ENCODE measurements at places on chromosomes 1 and 21.

GRCh38 chr1:154925335-154926170 is 11.0 kb downstream of the PMVK start:
- DNase-seq, result no peak

GRCh38 chr1:119160866-119161265 is 20.4 kb upstream of the WARS2 start:
- peak; percentile 86 for DNase-seq

GRCh38 chr1:43868741-43869067 is 64.9 kb upstream of the ARTN start:
- peak; percentile 90 for DNase-seq

GRCh38 chr1:59670662-59671061 is 144.1 kb upstream of the HOOK1 start:
- DNase-seq, result no peak

DNA sequence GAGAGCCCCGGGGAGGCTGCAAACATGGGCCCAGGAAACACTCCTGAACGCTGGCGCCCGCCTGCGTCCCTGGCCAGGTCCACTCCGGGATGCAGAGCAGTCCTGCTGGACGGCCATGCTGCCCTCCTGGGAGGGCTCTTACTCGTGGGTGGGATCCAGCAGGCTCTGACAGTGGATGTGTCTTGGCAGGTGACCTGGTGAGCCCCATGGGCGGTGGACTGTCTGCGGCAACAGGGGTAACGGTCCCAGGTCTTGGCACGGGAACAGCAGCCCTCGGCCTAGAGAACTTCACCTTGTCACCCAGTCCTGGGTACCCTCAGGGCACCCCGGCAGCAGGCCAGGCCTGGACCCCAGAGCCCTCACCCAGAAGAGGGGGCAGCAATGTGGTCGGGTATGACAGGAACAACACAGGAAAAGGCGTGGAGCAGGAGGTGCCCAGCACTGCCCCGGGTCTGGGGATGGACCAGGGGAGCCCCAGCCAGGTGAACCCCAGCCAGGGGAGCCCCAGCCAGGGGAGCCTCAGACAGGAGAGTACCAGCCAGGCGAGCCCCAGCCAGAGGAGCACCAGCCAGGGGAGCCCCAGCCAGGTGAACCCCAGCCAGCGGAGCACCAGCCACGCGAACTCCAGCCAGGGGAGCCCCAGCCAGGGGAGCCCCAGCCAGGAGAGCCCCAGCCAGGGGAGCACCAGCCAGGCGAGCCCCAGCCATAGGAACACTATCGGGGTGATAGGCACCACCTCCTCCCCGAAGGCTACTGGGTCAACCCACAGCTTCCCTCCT is 39.8 kb downstream of the UMODL1 start:
- DNase-seq, result no peak

Measured in EH (cell line).